Epithelial cell of alveolus of lung (primary cell): ENCODE measurements at places on chromosomes 16 and 17. TPM values are rescaled to one million over a fixed set of nuclear protein-coding genes. Genes with fewer than 3 reads are reported as not detected.

ABCA8 gene
- 5.8 and 17.5 TPM in 2 replicates for total RNA-seq

TIGD7 gene
- total RNA-seq, result 2.5 and 8.1 TPM in 2 replicates

CD300LF gene
- total RNA-seq, result not detected in 2 replicates

SEZ6L2 gene
- 18.2 and 39.8 TPM in 2 replicates for total RNA-seq

GFOD2 gene
- total RNA-seq, result 9.3 and 12.3 TPM in 2 replicates

HEATR3 gene
- total RNA-seq, result 6.9 and 14.2 TPM in 2 replicates

RNF166 gene
- total RNA-seq, result 28.7 and 34.6 TPM in 2 replicates

MYH2 gene
- total RNA-seq, result 1.8 TPM in 1 of 2 replicates, not detected in the other

CCL5 gene
- 0.52 TPM in 1 of 2 replicates, not detected in the other for total RNA-seq

SLC5A10 gene
- total RNA-seq, result not detected in 2 replicates

KRTAP1-5 gene
- 10.1 TPM in 1 of 2 replicates, not detected in the other for total RNA-seq

PRAC1 gene
- not detected in 2 replicates for total RNA-seq

KRTAP4-3 gene
- not detected in 2 replicates for total RNA-seq

DUS1L gene
- 30.9 and 37.4 TPM in 2 replicates for total RNA-seq

IRX5 gene
- 1.3 TPM in 1 of 2 replicates, not detected in the other for total RNA-seq
